ENCODE measurements at places on chromosomes 16 and 17.

DNA sequence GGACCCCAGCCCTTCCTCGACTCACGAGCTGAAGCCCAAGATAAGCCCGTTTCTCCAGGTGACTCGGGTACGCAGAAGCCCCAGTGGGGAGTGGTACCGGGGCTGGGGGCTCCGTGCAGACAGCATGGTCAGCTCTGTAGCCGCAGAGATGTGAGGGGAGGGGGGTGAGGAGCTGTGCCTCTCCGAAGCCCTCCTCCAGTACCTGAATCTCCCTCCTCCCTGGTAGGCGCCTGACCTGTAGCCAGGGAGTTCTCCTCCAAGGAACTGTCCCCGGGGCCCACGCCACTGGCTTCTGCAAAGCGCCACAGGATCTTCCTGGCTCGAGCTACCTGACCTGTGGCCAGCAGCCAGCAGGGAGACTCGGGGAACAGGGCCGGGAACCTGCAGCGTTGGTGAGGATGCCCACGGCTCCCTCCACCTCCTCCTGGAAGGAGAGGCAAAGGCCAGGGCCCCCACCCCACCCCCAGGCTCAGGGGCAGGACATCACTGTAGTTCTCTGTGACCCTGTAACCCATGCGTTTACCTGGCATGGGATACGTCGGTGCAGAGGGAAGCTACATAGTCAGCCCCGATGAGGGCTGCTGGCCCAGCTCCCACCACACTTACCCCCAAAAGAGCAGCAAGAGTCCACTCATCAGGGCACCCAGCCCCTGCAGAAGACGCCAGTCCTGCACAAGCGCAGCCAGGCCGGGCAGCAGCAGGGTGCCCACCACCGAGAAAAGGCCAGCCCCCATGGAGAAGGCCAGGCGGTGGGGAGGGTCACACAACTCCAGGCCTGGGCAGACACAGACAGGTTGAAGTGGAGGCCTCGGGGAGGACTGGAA, 1.7 kb downstream of the SLC22A31 start:
- no peak for DNase-seq

DNA sequence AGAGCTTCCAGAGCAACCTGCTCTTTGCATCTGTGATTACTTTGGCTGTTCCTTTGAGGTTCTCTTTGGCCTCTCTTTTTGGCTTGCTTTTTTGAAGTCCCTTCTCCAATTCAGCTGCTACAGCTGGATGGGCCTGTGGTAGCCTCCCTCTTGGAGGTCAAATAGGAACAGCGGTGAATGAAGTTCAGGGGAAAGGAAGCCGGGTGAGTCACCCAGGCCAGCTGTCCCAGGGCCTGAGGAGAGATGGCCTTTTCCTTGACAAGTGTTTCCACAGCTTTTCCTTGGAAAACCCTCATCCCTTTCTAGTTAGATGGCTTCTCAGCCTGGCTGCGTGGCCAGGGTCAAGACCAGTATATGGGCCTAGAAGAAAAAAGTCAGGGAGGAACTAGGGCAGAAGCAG, 103.1 kb downstream of the STX8 start:
- DNase-seq = no peak

GRCh38 chr16:1408171-1408837, 6.2 kb downstream of the UNKL start:
- DNase-seq = peak; percentile 94

- no peak for DNase-seq
Observed at GRCh38 chr17:33105911-33106310, 114.3 kb downstream of the SPACA3 start.

GRCh38 chr16:1460602-1461138, 14.2 kb downstream of the CLCN7 start:
- DNase-seq = no peak

Measured in lung (tissue), 17 donors.